ENCODE measurements at places on chromosomes 6 and 20. TPM values are rescaled to one million over a fixed set of nuclear protein-coding genes. Genes with fewer than 3 reads are reported as not detected.

TBXT gene
- not detected for total RNA-seq

BICRAL gene
- total RNA-seq: 15.8 TPM

TCF21 gene
- 5.0 TPM for total RNA-seq

UBD gene
- total RNA-seq: not detected

OR2J3 gene
- not detected for total RNA-seq

FHL5 gene
- total RNA-seq: not detected

CALHM4 gene
- not detected for total RNA-seq

SLC17A9 gene
- 0.41 TPM for total RNA-seq

TMEM244 gene
- total RNA-seq: not detected

CDKN1A gene
- 246 TPM for total RNA-seq

WFDC2 gene
- total RNA-seq: not detected

C6orf120 gene
- 57.1 TPM for total RNA-seq

FLRT3 gene
- 0.54 TPM for total RNA-seq

Measured in fibroblast of the aortic adventitia (primary cell).